ENCODE measurements at places on chromosomes 2 and 18.

DNA sequence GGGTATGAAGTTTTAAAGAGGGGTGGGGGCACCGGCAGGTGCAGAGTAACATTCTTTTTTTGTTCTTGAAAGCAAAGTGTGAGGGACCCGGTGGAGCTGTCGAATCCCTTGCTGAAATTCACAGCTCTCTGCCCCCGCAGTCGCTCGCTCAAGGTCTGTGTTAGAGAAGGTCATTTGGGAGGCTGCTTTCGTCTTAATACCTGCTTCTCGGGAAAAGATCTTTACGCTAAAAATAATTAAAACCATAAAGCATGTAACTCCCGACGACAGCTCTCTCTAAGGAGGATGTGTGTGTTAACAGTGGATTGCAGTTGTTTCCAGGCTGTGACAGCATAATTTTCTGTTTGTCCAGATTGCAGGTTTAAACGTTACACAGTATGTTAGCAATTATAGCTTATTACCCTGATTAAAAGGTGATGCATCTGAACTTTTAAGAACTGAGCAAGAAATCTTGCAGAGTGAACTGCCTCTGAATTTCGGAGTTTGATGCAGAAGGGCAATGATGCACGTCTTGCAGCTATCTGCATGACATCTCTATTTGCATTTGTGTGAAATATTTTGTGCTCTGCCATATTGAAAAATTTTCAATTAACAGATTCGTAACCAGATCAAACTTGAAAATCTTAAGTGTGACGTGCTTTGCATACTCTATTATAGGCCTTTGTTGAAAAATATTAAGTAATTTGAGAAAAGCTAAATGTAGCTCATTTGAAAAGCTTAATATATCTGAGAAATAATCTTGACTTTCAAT is 954 bp downstream of the RAPGEF4 start:
- no peak for DNase-seq

DNA sequence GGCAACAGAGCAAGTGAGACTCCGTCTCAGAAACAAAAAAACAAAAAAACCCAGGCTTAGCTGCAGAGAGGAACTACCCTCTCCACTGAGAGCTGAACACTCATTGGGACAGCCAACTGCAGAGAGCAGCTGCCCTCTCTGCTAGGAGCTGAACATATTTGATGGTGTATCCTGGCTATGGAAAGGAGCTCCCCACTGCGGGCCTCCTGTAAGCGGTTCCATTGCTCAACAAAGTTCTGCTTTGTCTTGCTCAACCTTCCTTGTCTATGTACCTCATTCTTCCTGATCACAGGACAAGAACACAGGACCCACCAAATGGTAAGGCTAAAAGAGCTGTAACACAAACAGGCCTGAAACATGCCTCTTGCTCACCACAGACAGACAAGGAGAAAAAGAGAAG is 246.3 kb upstream of the LRRTM4 start:
- DNase-seq: no peak

DNA sequence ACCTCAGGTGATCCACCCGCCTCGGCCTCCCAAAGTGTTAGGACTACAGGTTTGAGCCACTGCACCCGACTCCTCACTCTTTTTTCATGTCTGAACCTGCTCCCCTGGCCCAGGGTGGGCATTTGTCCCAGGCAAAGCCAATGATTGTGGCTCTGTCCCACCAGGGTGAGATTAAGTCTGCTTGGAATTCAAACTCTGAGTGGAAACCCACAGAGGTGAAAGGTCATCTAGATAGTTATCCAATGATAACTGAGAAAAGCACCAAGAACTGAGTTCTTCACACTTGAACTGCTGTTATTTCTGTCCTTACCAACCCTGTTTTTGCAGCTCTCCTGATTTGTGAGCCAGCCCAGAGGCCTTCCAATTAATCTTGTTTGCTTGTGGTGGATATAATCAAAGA is 62.4 kb upstream of the ACVR1 start:
- no peak for DNase-seq

GRCh38 chr18:70022636-70023035 is 75.0 kb upstream of the CD226 start:
- no peak for DNase-seq

DNA sequence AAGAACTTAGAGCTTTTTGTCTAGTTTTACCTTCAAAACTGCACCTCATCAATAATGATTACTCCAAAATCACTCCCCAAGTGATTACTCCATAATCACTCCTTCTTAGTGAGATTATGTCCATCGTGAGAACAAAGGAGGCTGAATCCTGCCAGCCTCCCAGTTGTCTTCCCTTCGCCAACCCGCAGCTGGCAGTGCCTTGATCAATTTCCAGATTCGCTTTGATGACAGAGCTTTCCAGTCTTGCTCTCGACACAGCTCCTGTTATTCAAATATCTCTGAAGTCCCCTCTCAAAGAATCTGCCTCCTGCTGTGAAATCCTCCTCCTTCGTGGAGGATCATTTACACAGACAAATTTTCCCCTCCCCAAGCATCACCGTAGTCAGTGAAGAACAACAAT is 237.7 kb downstream of the EIPR1 start:
- no peak for DNase-seq

DNA sequence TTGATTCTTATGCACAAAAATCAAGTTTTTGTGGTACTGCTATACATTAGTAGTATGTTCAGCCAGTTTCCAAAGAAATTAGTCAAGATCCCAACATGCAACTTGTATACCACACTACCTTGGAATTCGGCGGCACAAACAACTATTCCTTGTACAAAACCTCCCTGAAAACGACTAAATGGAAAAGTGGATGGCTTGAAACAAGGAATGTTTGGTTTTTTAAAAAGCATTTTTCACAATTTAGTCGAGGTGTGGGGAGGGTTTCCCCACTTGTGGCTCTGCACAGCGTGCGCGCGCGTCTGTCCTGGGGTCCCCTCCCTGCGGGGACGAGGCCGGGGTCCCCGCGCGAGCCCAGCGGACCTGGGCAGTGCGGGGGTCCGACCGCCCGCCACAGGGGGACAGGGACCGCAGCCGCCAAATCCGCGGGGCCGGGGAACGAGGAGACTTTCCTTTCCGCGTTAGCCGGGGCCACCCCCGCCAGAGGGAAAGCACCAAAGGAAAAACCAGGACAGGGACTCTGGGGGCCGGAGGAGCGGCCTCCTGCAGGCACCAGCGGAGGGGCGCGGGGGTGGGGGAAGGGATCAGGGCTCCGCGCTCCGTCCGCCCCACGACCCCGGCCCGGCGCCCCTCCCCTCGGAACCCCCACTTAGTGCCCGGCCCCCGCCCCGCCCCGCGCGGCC is 534 bp upstream of the SOCS6 start:
- peak; percentile 37 for DNase-seq

GRCh38 chr2:37625156-37625555 is 46.3 kb downstream of the CDC42EP3 start:
- peak; percentile 56 for DNase-seq
